Kidney epithelial cell (primary cell): ENCODE measurements at places on chromosomes 1 and 21. TPM values are rescaled to one million over a fixed set of nuclear protein-coding genes. Genes with fewer than 3 reads are reported as not detected.

The MECR gene
- total RNA-seq, result 23.6 and 30.5 TPM in 2 replicates

The MARK1 gene
- 6.1 and 9.5 TPM in 2 replicates for total RNA-seq

The KCNQ4 gene
- 2.8 and 3.4 TPM in 2 replicates for total RNA-seq

The ANGPTL3 gene
- total RNA-seq, result not detected in 2 replicates

The FCER1G gene
- total RNA-seq, result not detected in 2 replicates

The LDLRAD1 gene
- total RNA-seq, result not detected in 2 replicates

The POTED gene
- total RNA-seq, result not detected in 2 replicates

The SH2D5 gene
- total RNA-seq, result 11.7 and 17.5 TPM in 2 replicates

The SYNC gene
- 2.7 and 3.8 TPM in 2 replicates for total RNA-seq

The GJC2 gene
- 0.21 and 0.38 TPM in 2 replicates for total RNA-seq
